ENCODE measurements at places on chromosomes 2 and 18. TPM values are rescaled to one million over a fixed set of nuclear protein-coding genes. Genes with fewer than 3 reads are reported as not detected.

DNA sequence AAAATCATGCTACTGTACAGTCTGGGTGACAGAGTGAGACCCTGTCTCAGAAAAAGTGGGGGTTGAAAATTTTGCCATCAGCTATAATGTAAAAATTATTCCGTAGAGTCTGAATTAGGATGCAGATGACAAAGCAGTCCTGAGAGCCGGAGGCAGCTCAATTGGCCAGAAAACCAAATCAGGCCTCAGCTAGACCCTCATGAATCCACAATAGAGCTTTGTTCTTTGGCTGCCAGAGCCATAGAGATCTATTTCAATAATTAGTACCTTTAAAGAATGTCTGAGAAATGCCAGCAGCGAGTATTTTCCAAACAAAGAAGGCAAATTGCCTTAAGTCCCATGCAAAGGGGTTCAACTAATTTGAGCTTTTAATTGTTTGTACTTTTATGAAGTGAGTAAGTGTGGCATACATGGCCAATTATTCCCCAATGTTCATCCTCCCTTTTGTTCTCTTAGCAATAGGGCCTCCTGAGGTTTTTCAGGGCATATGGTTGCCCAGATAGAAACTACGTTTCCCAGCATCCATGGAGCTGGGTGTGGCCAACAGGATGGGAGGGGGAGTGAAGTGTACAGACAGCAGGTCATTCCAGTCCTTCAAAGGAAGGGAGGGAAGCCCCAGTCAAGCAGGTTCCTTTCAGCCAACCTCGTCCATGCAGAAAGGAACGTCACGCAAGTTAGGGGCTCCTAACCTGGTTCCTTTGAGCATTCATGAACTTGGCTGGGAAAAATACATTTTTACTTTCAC, 211.3 kb upstream of the APCDD1 start:
- H3K27ac ChIP-seq, result no peak overlapping the region
- no peaks in the 10 kb centered on the region for H3K36me3 ChIP-seq
- no peak for DNase-seq

The CGREF1 gene
- total RNA-seq, result 2.5 TPM

The PJVK gene
- 1.9 TPM for total RNA-seq

The GAL3ST2 gene
- total RNA-seq, result not detected

- DNase-seq, result no peak
- H3K27ac ChIP-seq, result no peak overlapping the region
- no peak overlapping the region for H3K4me3 ChIP-seq
- peaks cover 2% of the 10 kb centered on the region for H3K36me3 ChIP-seq
Observed at GRCh38 chr18:49047540-49047939, 96.8 kb upstream of the SMAD7 start.

The AOX1 gene
- not detected for total RNA-seq

DNA sequence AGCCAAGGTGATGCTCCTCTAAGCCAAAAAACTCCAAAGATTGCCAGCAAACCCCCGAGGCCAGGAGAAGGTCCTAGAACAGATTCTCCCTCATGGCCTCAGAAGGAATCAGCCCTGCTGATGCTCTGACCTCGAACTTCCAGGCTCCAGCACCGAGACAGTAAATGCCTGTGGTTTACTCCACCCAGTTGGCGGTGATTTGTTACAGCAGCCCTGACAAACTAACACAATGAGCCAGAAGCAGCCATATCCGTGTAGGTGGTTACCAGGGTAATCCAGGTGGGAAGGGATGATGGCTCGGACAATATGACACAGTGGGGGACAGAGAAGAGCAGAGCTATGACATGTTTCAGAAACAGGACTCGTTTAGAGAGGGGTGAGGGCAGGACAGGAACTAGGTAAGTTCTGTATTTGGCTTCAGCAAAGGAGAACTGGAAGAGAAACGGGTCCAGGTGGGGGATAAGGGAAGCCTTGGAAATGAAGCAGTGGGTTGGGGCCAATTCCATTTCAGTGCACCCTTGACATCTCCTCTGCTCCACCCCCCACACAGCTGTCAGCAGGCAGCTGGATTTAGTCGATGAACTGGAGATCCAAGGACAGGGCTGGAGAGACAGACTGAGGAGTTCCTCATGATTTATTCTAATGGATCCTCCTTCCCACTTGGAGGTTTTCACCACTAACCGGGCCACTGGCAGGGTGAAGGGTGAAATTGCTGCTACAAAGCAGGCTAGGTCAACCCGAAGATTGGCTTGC, 179.7 kb upstream of the SH3BP4 start:
- H3K27me3 ChIP-seq, result peaks cover 8% of the 10 kb centered on the region
- no peak for DNase-seq
- no peak overlapping the region for H3K4me3 ChIP-seq
- H3K4me1 ChIP-seq, result no peaks in the 10 kb centered on the region
- no peaks in the 10 kb centered on the region for H3K36me3 ChIP-seq

DNA sequence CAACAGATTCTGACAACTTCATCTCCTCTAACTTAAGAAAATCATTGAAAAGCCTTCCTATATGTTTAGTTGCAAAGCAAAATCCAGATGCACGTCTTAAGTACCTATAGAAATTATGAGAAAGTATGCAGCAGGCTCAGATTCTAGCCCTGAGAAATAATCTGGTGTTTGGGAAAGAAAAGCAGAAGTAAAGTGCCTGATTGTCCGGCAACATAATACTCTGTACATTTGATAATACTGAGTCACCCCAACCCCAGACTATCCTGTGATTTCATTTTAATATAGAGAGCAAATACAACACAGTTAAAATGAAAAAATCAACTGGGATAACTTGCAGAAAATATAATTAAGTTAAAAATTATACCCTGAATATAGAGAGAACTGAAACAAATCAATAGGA, 13.5 kb downstream of the RFX8 start:
- H3K27me3 ChIP-seq, result peaks cover 13% of the 10 kb centered on the region
- H3K4me1 ChIP-seq, result peaks cover 6% of the 10 kb centered on the region
- no peak for DNase-seq
- peaks cover 2% of the 10 kb centered on the region for H3K36me3 ChIP-seq
- no peak overlapping the region for H3K27ac ChIP-seq

GRCh38 chr2:233413046-233413445, 58.8 kb downstream of the DGKD start:
- no peak for DNase-seq
- H3K4me1 ChIP-seq, result peaks cover 78% of the 10 kb centered on the region
- no peaks in the 10 kb centered on the region for H3K27me3 ChIP-seq
- H3K4me3 ChIP-seq, result no peak overlapping the region
- H3K36me3 ChIP-seq, result peaks cover 45% of the 10 kb centered on the region
- no peak overlapping the region for H3K27ac ChIP-seq

DNA sequence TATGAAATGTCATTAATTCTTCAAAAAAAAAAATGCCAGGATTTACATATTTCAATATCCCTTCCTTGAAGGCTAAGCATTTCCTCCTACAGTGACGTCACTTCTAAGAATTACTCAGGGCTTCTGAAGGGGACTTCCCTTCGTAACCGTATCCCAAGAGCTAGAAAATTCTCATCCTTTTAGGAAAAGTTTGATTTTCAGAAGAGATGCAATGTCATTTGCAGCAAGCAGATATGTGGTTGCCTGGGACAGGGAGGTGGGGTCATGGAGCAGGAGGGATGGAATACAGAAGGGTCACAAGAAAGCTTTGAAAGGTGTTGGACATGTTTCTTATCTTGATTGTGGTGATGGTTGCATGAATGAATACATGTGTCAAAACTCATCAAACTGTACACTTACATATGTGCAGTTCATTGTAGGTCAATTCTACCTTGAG, 97.0 kb upstream of the ATL2 start:
- no peak for DNase-seq
- no peak overlapping the region for H3K4me3 ChIP-seq
- no peak overlapping the region for H3K27ac ChIP-seq
- H3K27me3 ChIP-seq, result peaks cover 28% of the 10 kb centered on the region
- H3K36me3 ChIP-seq, result peaks cover 5% of the 10 kb centered on the region

DNA sequence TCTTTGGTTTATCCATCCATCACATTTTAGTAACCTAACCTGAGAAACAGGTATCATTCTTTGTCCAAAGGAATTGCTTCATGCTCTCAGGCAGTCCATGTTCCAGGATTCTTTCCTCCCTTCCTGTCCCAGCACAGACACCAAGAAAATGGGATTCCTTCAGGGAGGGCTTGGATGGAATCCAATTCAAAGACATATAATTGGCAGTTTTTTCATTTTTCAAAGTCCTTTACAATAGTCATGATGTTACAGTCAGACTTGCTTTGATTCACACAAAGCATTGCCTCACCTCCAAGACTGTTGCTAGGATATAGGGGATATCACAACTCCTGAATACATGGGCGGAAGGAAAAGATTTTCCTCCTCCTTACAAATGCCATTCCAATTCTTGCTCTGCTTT, 241.4 kb upstream of the ACVR2A start:
- no peak overlapping the region for H3K27ac ChIP-seq
- no peaks in the 10 kb centered on the region for H3K27me3 ChIP-seq
- no peaks in the 10 kb centered on the region for H3K4me1 ChIP-seq

DNA sequence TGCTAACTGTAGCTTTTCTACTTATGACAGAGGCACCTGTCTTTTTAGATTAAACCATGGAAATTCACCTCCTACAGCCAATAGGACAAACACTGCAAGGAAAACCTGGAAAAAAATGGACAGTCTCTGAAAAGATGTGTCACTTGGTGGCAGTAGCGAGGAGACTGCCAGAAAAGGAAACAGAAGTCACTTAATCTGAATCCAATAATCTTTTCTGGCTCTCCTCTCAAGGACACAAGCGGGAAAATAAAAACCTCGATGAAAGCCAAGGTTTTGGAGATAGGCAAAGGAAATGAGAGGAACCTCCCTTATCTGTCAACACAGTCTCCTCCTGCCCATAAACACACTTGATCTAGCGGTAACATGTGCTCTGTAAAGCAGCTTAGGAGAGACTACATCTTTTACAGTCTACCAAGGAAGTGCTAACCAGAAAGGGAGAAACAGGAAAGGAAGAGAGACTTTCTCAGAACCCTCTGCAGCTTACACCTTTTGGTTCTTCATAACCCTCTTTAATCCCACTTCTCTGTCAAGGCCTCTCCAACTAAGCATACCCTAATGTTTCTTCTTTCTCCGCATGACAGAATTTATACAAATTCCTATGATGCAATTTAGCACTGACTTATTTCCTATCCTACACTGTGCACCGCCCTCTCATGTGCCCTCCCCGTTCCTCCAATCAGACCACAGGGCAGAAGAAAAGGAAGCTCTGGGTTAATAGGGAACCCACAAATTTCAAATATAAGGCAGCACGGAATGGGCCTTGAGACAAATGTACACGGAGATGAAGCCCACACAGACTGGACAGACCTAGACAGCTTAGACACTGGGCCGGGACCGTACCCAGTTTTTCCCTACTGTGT, 52.8 kb downstream of the CLASP1 start:
- peaks cover 5% of the 10 kb centered on the region for H3K36me3 ChIP-seq
- peak overlapping the region; percentile 55 for H3K4me3 ChIP-seq
- H3K27me3 ChIP-seq, result no peaks in the 10 kb centered on the region
- H3K27ac ChIP-seq, result peak overlapping the region; percentile 82
- DNase-seq, result no peak

- H3K27me3 ChIP-seq, result no peaks in the 10 kb centered on the region
- DNase-seq, result no peak
- H3K4me1 ChIP-seq, result peaks cover 5% of the 10 kb centered on the region
- H3K4me3 ChIP-seq, result no peak overlapping the region
- H3K36me3 ChIP-seq, result no peaks in the 10 kb centered on the region
- H3K27ac ChIP-seq, result no peak overlapping the region
Observed at GRCh38 chr2:217316743-217317142, 456.9 kb upstream of the TNP1 start.

The GAD1 gene
- total RNA-seq, result 0.68 TPM

The HOXD1 gene
- total RNA-seq, result not detected

The RAB17 gene
- not detected for total RNA-seq

DNA sequence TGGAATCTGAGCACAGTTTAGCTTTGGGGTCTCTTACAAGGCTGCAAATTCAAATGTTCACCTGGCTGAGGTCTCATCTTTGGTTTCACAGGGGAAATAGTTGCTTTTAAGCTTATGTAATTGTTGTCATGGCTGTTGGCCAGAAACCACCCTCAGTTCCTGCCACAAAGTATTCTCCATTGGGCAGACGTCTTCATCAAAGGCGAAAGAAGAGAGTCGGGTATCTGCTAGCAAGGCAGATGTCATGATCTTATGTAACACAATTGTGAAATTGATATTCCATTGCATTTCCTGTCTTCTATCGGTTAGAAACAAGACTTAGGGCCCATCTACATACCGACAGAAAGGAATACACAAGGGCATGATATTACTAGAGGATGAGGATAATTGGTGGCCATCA, 816.2 kb downstream of the MBD2 start:
- H3K27ac ChIP-seq, result no peak overlapping the region
- no peaks in the 10 kb centered on the region for H3K36me3 ChIP-seq
- H3K27me3 ChIP-seq, result no peaks in the 10 kb centered on the region
- no peak overlapping the region for H3K4me3 ChIP-seq
- no peak for DNase-seq

The NXPH2 gene
- total RNA-seq, result not detected

The EVA1A gene
- total RNA-seq, result not detected

DNA sequence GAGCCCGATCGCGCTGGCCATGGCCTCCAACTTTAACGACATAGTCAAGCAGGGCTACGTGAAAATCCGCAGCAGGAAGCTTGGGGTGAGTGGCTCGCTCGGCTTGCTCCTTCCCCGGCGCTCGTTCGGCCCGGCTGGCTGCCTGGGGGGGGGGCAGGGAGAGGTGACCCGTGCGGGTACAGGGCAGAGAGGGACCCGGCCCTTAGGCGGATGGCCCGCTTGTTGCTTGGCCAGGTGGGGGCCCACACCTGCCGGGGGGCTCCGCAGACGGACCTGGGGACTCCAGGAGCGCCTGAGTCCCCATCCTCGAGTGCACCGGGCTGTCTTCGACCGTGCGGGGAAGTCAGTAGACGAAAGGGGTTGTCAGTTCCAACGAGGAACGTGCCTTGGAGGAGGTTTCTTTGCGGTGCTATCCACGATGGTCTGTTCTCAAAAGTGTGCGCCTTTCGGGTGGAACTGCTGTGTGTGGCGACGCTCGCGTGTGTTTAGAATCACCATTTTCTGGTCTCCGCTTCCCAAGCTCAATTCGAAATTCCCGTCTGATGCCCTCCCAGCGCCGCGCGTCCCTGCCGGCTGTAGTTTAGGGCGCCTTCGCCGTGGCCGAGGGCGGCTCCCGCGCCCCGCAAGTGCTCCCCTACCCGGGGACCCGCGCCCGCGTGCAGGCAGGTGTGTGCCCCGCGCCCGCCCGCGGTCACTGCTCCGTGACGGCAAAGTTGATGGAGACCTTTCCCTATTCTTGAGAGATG, 711 bp downstream of the DOK6 start:
- no peaks in the 10 kb centered on the region for H3K36me3 ChIP-seq
- H3K27me3 ChIP-seq, result peaks cover 65% of the 10 kb centered on the region
- no peak for DNase-seq
- peaks cover 11% of the 10 kb centered on the region for H3K4me1 ChIP-seq

GRCh38 chr2:64731263-64731643, 77.5 kb upstream of the SERTAD2 start:
- peaks cover 67% of the 10 kb centered on the region for H3K4me1 ChIP-seq
- peaks cover 27% of the 10 kb centered on the region for H3K36me3 ChIP-seq
- H3K4me3 ChIP-seq, result peak overlapping the region; percentile 72
- H3K27me3 ChIP-seq, result no peaks in the 10 kb centered on the region
- no peak for DNase-seq

All from activated CD8-positive, alpha-beta memory T cell treated with anti-CD3 and anti-CD28 coated beads, Interleukin-2, amount 10 ng/mL, durations not matched to agents 7 days and 5 days (primary cell).